Activated CD4-positive, alpha-beta memory T cell treated with anti-CD3 and anti-CD28 coated beads for 36 hours (primary cell): ENCODE measurements at places on chromosomes 1 and 21. TPM values are rescaled to one million over a fixed set of nuclear protein-coding genes. Genes with fewer than 3 reads are reported as not detected.

DNA sequence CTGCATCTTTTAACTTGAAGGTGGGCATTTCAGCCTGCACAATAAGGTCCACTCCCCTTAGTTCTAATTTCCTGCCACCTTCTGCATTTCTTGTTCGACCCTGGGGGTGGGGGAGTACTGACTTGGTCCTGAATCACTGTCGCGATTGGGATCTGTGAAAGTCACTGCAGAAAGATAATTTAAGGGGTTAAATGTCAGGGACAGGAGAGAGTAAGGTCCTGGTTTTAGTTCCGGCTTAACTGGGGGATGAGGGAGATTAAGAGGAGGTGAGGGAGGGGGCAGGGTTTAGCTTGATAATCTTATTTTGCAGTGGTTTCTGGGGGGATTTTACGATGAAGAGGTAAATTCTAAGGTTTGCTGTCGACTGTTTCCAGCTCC, 128.1 kb downstream of the MRPS6 start:
- no peak overlapping the region for H3K27ac ChIP-seq
- H3K36me3 ChIP-seq: no peaks in the 10 kb centered on the region
- DNase-seq: no peak
- H3K4me1 ChIP-seq: peaks cover 28% of the 10 kb centered on the region

DNA sequence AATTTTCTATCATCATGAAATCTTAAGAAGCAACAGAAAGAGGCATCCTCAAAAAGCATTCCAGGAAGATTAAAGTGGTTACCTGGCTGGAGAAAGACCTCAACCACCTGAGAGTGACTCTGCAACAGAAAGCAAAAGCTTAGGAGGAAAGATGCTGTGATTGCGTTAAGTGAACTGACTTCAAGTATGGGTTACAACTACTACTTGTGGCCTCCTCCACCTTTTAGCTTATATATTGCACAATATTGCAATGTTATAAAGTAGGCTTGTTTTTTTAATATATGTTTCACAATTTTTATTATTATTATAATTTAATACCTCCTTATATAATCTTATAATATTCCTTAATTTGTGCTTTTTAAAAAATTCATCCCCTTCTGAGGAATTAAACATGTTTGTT, 1407.5 kb downstream of the KCNT2 start:
- peaks cover 16% of the 10 kb centered on the region for H3K4me1 ChIP-seq
- DNase-seq: no peak
- H3K4me3 ChIP-seq: no peak overlapping the region
- H3K27me3 ChIP-seq: peaks cover 15% of the 10 kb centered on the region
- H3K36me3 ChIP-seq: no peaks in the 10 kb centered on the region

DNA sequence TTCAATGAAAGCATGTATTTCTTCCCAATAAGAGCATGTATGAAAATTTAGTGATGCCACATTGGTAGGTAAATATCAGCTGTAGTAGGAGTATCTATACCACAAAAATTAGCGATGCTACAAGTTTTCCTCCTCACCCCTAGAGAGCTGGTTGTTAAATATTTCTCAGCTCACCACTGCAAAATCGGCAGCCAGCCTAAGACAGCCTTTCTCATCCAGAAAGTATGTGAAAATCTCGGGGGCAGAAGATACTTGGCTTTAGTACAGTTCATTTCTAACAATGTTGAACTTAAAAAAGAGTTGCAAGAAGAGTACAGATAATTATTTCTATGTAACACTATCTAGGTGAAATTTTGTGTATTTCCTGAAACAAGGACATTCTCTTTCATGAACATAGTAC, 235.4 kb downstream of the TPR start:
- no peak for DNase-seq
- no peak overlapping the region for H3K4me3 ChIP-seq
- H3K27ac ChIP-seq: no peak overlapping the region
- H3K4me1 ChIP-seq: no peaks in the 10 kb centered on the region

DNA sequence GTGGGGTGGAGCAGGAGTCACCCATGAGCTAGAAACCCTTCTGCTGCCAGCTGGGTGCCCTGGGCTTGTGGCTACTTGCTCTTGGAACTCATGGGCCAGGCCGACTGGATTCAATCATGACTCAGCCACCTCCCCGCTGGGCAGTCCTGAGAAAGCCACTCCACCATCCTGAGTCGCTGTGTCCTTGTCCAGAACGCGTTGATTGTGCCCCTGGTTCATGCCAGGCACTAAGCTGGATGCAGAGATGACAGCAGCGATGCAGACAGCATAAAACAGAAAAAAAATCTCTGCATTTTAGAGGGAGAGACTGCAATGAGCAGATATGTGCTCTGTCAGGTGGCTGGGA, 10.6 kb downstream of the PADI1 start:
- peaks cover 34% of the 10 kb centered on the region for H3K27me3 ChIP-seq
- no peak for DNase-seq
- H3K27ac ChIP-seq: no peak overlapping the region
- H3K4me1 ChIP-seq: peaks cover 16% of the 10 kb centered on the region
- H3K4me3 ChIP-seq: no peak overlapping the region

DNA sequence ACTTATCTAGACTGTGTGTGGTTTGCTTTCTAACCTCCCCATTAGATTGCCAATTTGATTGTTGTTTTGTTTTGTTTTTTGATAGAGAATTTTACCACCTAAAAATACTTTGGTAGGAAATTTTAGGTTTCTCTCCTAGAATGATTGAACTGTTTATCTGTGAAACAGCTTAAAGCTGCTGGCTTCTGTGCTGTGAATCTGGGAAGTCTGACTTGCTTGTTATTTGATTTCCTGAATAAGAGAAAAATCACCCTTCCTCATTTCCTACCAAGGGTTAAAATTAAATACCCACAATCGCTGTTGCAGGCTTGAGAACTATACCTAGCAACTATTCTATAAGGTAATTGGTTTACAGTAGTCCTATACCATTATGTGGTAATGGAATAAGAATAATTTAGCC, 198.9 kb upstream of the CACYBP start:
- H3K4me3 ChIP-seq: no peak overlapping the region
- peaks cover 5% of the 10 kb centered on the region for H3K4me1 ChIP-seq
- no peak for DNase-seq
- H3K27ac ChIP-seq: no peak overlapping the region

DNA sequence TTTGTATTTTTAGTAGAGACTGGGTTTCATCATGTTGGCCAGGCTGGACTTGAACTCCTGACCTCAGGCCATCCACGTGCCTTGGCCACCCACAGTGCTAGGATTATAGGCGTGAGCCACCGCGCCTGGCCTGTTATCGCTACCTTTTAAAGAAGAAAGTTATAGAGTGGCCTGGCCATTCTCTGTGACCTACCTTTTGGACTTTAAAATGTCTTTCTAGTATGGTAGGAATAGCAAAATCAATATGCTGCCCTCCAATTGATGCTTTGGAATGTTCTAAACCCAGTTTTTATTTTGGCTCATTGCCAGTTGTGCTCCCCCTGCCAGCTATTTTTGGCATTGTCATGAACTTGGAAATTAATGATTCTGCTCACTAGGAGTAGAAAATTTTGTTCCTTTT, 19.9 kb downstream of the HIPK1 start:
- no peaks in the 10 kb centered on the region for H3K27me3 ChIP-seq
- peaks cover 18% of the 10 kb centered on the region for H3K36me3 ChIP-seq
- no peak for DNase-seq

GRCh38 chr1:51524817-51525216, 5.8 kb upstream of the EPS15 start:
- peaks cover 15% of the 10 kb centered on the region for H3K4me1 ChIP-seq
- H3K4me3 ChIP-seq: no peak overlapping the region
- H3K27me3 ChIP-seq: no peaks in the 10 kb centered on the region
- H3K27ac ChIP-seq: no peak overlapping the region
- DNase-seq: no peak

DNA sequence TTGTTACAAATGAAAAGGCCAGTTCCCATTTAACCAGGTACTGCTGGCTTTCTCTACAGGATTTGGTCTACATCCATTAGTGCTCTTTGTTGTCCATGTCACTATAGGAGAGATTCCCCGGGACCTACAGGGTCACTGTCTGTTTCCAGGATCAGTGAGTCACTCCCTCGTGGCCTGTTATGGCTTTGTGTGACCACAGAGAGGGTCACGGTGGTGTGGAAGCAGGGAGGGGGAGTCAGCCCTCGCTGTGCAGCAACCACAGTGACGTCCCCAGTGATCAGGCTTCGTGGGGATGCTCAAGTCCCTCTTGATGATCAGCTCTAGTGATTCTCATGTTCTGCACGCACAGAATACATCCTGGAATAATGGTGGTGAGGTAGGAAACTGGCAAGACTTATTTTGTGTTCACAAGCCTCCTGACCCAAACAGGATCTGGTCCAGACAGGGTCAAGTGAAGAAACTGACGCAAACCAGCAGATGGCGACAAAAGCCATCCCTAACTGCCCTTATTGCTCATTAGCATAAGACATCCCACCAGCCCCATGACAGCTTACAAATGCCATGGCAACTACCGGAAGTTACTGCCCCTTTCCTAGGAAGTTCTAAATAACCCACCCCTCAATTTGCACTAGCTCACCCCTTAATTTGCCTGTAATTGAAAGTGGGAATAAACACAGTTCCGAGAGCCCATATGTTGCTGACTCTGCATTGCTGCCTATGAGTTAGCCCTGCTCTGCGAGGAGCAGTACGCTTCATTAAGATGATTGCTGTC, 98.5 kb downstream of the DISC1 start:
- DNase-seq: peak; percentile 41
- no peaks in the 10 kb centered on the region for H3K4me1 ChIP-seq
- no peaks in the 10 kb centered on the region for H3K27me3 ChIP-seq
- H3K27ac ChIP-seq: no peak overlapping the region
- no peak overlapping the region for H3K4me3 ChIP-seq

DNA sequence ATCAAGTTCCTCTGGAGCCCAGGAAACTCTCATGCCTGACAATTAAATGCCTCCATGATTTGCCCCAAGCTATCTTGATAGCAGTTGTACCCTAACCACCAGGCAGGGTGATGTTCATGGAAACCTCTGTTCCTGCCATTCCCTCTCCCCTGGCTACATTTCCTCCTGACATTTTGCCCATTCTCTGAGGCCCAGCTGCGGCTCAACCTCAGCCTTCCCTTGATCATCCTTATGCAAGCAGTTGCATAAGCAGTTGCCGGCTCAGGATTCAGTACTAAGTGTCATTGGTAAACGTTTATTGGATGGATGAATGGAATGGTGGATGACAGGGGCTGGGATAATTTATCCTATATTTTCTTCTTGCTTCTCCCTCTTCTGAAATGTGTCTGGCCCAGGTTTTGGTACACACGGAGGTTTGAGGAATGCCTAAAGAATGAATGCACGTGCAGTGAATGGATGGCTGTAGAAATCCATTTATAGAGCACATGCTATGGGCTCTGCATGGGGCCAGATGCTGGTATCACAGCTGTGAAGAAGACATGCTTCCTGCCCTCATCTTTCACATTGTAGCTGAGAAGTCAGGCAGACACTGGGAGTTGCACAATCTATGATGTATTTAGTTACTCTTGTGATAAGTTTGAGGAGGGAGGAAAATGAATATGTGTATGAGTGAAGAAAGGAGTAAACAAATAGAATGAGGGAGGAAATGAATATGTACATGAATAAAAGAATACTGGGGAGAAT, 261.8 kb downstream of the FOXD2 start:
- H3K27me3 ChIP-seq: peaks cover 6% of the 10 kb centered on the region
- H3K4me3 ChIP-seq: no peak overlapping the region
- DNase-seq: no peak
- H3K27ac ChIP-seq: no peak overlapping the region
- no peaks in the 10 kb centered on the region for H3K4me1 ChIP-seq
- no peaks in the 10 kb centered on the region for H3K36me3 ChIP-seq

DNA sequence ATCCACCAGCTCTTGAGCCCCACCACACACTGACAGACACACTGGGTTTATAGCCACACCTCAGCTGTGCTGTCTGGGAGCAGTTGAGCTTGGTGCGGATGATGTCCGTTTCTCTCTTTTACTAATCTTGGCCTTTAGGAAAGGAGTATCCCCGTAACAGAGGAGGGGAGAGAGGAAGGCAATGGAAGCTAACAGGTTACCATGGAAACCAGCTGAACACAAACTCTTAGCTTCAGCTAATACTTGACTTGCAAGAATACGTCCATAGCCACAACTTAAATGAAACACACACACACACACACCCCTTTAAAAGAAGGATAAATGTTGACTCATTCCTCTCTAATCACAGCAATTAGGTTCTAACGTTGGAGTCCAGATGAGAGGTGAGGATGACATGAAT, 28.0 kb upstream of the LRRN2 start:
- no peaks in the 10 kb centered on the region for H3K4me1 ChIP-seq
- H3K27ac ChIP-seq: no peak overlapping the region
- peaks cover 14% of the 10 kb centered on the region for H3K27me3 ChIP-seq
- no peaks in the 10 kb centered on the region for H3K36me3 ChIP-seq
- no peak overlapping the region for H3K4me3 ChIP-seq

DNA sequence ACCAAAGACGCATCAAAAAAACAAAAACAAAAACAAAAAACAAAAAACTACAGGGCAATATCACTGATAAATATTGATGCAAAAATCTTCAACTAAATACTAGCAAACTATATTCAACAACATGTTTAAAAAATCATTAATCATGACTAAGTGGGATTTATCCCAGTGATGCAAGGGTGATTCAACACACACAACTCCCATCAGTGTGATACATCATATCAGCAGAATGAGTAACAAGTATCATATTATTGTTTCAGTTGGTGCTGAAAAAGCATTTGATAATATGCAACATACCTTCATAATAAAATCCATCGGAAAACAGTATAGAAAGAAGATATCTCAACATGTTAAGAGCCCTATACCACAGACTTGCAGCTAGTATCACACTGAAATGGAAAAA, 953.0 kb downstream of the AMY1C start:
- H3K36me3 ChIP-seq: no peaks in the 10 kb centered on the region
- no peak for DNase-seq
- no peaks in the 10 kb centered on the region for H3K27me3 ChIP-seq
- peaks cover 4% of the 10 kb centered on the region for H3K4me1 ChIP-seq
- no peak overlapping the region for H3K27ac ChIP-seq

DNA sequence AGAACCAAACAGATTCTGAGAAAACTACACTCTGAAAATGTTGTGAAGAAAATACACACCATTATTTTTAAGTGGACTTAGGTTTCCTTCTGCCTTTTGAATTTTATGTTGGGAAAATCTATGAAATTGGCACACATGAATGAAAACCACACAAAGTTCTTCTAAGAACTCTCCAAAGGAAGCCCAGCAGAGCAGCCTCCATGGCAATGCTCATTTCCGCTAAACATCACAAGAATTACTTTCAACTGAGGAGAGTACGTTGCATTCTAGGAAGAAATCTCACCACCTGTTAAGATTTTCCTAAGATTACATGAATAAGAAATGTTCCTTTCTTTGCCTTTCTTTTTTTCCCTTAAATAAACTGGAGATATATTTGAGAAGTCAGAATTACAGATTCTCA, 154.2 kb downstream of the BARHL2 start:
- no peak overlapping the region for H3K4me3 ChIP-seq
- no peaks in the 10 kb centered on the region for H3K4me1 ChIP-seq
- H3K36me3 ChIP-seq: no peaks in the 10 kb centered on the region
- DNase-seq: no peak
- H3K27ac ChIP-seq: no peak overlapping the region

GRCh38 chr21:25895565-25896205, 160.9 kb downstream of the GABPA start:
- peak; percentile 17 for DNase-seq
- no peak overlapping the region for H3K27ac ChIP-seq
- H3K4me1 ChIP-seq: no peaks in the 10 kb centered on the region
- H3K27me3 ChIP-seq: no peaks in the 10 kb centered on the region

CSMD2 gene
- total RNA-seq: not detected

COL8A2 gene
- not detected for total RNA-seq

DYNLT5 gene
- not detected for total RNA-seq

CFHR4 gene
- not detected for total RNA-seq

C1orf115 gene
- 0.73 TPM for total RNA-seq

KRTAP6-1 gene
- total RNA-seq: not detected

CD1E gene
- not detected for total RNA-seq

CCSAP gene
- 9.8 TPM for total RNA-seq

KCNA2 gene
- total RNA-seq: 0.24 TPM

GJB4 gene
- not detected for total RNA-seq
